Midbrain (tissue), 1 donor: ENCODE measurements at places on chromosomes 13 and 19.

DNA sequence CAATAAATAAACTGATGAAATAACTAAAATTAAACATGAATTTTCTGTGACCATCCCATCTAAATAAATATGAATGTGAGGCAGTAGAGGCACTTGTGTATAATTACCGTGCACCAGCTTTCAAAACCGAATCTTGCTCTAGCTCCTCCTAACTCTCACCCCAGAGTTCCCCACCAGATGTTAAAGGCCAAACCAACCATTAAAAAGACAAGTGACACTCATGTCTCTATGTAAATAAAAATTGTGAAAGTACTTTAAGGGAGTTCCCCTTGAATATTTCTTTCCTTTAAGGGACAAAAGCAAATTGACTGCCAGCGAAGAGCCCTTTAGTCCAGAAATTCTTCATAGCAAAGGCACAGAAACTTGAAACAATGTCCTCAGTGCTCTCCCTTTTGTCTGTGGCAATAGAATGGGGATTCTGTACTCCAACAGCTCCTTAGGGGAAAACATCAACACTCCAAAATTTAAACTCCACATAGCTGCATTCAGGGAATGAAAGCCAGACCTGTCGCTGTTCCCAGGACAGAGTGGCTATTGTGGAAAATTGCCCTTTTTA, 101.7 kb upstream of the SOX21 start:
- no peak for DNase-seq

GRCh38 chr19:5711713-5712161, 8.2 kb downstream of the LONP1 start:
- no peak for DNase-seq

DNA sequence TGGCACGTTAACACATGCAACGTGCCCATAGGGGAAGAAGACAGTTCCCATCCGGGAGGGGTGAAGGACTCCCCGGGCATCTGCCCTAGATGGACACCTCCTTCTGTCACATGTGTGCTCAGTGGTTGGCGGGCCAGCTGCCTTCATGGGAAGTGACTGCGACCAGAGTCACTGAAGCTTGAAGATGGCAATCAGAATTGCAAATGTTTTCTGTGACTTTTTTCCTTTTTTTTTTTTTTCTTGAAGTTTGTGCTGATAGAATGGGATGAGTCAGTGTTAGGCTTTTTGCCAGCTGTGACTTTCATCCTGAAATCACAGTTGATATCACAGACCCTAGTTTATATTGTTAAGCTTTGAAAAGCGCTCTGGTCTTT, 109.2 kb upstream of the MCF2L start:
- DNase-seq, result no peak

DNA sequence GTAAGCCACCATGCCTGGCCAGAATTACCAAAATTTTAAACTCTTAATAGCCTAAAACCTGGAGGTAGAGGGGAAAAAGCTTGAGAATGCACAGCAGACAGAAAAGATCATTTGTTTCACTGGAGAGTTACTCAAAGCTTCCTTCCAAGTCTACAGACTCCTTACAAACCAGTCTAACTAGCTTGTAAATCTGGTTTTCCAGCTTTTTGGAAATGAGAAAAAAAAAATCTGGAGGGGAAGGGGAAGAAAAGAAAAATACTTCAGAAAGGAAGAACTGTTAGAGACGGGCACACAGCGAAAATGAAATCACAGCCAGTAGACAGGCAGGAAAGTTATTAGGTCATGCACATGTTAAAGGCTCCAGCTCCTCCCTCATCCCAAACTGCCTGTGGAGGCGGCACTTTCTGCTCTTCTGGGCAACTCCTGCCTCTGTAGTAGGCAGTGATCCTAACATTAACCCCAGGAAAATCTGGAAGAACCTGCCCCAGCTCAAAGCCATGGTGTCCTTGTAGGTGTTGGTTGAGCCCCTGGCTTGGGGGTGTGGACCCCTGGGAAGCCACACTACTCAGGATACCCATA, 17.3 kb downstream of the PARP4 start:
- DNase-seq, result no peak

DNA sequence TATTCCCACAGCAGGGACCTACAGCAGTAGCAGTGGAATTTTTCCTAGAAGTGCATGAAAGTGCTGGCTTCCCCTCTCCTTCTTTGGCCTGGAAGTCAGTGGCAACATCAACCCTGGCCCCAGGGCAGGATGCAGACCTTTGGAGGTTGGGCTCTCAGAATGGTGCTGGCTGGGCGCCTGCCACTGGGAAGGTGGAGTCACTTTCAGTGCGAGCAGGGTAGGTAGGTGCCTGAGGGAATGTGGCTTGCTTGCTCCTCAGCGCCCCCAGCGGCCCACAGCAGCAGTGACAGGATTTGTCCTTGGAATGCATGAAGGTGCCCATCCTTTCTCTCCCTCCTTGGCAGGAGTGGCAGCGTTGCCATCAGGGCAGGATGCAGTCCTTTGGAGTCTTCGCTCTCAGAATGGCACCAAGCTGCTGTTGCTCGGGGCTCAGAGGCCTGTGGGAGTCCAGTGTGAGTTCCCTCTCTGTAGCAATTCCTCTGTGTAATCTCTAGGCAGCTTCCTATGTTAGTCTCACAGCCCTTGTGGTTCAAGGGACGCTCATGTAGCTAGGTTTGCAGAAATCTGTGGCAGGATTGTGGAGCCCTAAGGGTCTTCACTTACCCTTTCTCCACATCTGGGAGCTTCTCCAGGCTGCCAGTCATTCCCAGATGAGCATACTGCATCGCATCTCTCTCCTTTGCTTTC, 354.4 kb upstream of the DACH1 start:
- DNase-seq, result no peak

DNA sequence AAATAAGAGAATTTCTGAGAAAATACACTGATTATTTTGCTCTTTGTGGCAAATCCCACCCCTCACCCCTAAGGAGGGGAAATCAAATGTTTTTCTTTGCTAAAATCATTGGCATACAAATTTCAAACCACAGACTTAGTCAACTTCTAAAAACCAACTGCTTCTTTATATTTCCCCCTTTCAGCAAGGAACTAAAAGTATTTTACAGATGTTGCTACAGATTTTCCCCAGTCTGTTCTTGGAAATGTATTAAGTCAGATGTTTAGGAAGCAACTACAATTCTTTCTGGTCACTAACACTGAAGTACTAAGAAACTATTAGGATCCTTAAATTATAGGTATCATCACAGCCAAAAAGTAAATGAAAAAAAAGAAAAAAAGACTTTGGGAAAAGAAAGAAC, 6.9 kb downstream of the MTMR6 start:
- DNase-seq, result no peak

DNA sequence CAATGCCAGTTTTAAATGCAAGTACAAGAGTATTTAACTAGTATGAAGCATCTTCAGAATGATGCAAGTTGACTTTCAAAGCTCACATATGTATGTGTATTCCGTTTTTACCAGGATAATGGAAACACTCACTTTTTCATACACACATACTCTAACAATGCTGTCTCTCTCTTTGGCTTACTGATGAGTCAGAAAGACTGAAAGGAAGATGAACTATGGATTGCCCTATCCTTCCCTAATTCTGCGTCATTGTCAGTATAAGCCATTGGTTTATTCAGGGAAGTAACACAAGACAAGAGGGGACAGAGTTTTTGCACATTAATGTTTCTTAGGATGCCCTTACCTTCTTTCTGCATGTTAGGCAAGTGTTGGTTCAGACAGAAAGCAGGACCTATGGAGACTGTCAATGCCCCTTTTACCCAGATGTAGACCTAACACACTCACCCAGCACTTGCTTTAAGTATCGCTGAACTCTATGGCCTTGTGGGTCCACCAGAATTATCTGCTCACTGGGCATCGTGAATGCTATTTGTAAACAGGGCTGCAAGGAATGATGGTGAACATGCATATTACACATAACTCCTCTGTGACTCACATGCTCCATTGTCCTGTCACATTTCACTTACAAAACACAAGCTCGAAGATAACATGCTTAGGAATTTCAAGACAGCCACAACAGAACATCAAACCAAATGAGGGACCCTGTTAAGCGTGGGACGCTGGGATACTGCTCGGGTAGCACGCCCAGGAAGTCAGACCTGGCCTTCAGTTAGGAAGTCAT, 10.0 kb upstream of the OXGR1 start:
- DNase-seq, result no peak

DNA sequence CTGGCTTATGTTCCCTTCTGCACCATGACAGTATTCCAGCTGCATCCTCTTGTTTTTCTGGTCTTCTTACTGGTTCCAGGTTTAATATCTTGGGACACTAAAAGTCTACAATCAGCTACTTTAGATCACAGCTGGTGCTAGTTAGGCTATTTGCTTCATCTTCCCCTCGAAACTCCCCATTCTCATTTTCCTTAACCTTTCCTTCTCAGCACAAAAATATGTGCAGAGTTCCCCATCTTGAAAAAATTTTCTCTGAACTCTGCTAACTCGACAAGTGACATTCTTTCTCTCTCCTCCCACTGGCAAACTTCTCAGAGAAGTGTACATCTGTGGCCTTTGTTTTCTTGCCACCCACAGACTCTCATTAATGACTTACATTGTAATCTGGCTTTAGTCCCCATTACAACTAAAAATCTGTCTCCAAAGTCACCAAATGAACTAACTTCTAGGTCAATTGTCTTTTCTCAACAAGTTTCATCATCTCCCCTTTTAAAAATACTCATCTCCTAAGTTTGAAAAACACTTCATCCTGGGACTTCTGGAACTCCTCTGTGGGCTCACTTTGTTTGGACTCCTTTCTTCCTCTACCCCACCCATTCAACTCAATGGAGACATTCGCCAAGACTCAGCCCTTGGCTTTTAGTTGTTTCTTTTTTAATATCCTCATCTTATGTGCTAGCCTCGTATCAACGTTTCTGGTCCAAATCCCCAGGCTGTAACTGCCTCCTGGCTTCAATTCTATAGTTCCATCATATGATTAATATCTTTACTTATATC, 7.1 kb upstream of the KL start:
- no peak for DNase-seq
